ENCODE measurements at places on chromosomes 16 and 17.

DNA sequence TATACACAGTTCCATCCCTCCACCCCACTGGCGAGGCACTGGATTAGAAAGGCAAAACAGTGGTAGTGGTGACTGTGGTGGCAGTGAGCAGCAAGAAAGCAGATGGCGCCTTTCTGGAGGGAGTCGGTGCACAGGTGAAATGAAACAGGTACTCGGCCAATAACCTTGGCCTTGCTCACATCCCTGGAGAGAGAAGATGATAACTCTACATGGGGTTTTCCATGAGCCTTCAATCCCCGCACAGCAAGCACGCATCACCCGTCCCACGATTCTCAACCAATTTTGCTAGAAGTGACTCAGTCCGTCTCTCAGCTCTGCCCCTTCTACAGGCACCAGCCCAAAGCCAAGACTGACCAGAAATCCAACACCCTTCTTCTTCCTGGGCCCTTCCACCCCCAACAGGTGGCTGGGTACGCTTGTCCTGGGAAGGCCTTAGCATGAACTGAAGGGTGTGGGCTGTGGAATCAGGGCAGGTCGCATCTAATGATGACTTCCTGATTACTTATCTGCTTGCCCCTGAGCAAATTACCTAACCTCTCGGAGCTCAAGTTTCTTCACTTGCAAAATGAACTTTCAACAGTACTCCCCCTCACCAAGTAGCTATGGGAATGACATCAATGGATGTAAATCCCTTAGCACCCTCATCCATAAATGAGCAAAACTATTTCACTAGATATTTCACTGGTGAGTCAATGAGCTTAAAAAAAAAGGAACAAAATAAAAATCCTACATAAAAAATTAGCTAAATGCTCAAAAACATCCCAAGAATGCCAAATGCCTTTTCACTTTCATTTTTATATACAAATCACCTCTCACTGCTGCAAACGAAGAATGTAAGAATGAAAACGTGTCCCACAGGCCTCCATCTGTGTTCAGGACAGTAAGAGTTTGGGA is 18.0 kb downstream of the XPO6 start:
- H3K4me1 ChIP-seq: peaks cover 84% of the 10 kb centered on the region
- H3K27me3 ChIP-seq: no peaks in the 10 kb centered on the region
- peak overlapping the region; percentile 93 for H3K27ac ChIP-seq
- peak overlapping the region; percentile 72 for H3K4me3 ChIP-seq
- H3K36me3 ChIP-seq: peaks cover 21% of the 10 kb centered on the region

DNA sequence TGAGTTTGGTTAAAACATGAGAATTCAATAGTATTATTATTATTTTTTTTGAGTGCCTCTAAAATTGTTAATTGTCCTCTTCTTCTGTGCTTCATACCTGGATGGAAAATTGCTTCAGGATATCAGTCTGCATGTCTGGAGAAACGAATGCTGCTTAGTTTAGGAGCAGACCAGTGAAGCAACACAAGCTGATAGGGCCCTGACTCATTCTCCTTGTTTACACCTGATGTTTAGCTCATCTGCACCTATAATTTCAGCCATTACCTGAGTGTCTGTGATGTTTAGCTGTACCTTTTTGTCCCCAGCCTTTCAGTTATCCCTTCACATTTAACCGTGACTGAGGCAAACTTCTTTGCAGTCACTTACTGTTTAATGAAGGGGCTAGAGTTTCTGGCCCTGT is 14.8 kb downstream of the SNTB2 start:
- no peaks in the 10 kb centered on the region for H3K27me3 ChIP-seq
- peaks cover 58% of the 10 kb centered on the region for H3K4me1 ChIP-seq
- no peak overlapping the region for H3K4me3 ChIP-seq

DNA sequence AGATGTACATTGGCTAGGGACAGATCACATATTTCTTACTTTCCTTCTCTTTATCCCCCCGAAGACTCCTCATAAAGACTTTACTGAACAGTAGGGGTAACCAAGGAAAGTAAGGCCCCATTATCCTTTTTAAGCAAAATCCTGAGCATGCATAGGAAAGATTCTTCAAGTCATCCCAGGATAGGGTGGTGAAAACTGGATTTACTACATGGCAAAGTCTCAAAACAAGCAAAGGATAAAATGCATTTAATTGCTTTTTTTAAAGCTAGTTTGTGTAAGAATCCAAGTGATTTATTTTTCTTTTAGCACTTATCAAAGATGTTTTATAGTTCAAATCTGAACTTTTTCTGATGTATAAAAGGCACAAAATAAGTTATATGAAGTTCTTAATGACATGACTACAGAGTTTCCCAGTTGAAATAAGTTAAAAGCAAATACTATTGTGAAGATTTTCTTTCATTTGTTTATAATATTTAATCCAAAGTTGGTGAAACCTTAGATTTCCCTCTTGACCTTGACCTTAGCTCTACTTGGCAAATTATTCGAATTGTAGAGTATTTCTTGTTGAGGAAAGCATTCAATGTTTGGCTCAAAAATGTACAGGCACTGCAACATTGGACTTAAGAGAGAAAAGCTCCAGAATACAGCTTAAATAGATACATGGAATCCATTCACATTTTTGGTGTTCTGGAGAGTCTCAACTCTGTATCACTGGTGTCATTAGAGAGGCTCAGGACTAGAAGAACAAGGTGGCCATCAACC is 104.3 kb downstream of the ABCA8 start:
- no peak overlapping the region for H3K4me3 ChIP-seq
- no peaks in the 10 kb centered on the region for H3K27me3 ChIP-seq
- no peaks in the 10 kb centered on the region for H3K4me1 ChIP-seq
- H3K36me3 ChIP-seq: no peaks in the 10 kb centered on the region
- no peak for DNase-seq

- H3K27ac ChIP-seq: no peak overlapping the region
- H3K27me3 ChIP-seq: peaks cover 3% of the 10 kb centered on the region
- H3K4me1 ChIP-seq: peaks cover 23% of the 10 kb centered on the region
Measured at GRCh38 chr17:83149761-83150251, 70.4 kb downstream of the METRNL start.

DNA sequence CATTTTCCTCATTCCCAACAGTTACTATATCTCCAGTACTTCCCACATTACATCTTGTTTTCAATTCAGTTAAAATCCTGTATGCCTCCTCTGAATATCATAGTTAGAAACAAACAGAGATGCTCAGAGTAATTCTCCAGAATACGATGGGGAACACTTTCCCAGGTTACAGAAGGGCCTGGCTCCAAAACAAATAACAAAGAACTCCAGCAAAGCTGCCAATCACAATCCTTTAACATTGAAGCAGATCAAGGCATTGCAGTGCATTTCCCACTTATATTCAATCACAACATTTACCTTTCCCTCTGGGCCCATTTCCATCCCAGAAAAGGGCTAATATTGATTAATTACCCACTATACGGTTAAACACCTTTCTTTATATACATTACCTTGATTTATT is 29.4 kb upstream of the PMFBP1 start:
- peaks cover 36% of the 10 kb centered on the region for H3K4me1 ChIP-seq
- H3K4me3 ChIP-seq: no peak overlapping the region
- no peak overlapping the region for H3K27ac ChIP-seq

- DNase-seq: no peak
- H3K36me3 ChIP-seq: no peaks in the 10 kb centered on the region
- H3K4me1 ChIP-seq: peaks cover 21% of the 10 kb centered on the region
- H3K27ac ChIP-seq: 0 out of 2 replicates have a peak overlapping the region, but pooled peaks have one; percentile 36
- H3K27me3 ChIP-seq: no peaks in the 10 kb centered on the region
Measured at GRCh38 chr17:31534223-31534888, 142.9 kb downstream of the RAB11FIP4 start.

DNA sequence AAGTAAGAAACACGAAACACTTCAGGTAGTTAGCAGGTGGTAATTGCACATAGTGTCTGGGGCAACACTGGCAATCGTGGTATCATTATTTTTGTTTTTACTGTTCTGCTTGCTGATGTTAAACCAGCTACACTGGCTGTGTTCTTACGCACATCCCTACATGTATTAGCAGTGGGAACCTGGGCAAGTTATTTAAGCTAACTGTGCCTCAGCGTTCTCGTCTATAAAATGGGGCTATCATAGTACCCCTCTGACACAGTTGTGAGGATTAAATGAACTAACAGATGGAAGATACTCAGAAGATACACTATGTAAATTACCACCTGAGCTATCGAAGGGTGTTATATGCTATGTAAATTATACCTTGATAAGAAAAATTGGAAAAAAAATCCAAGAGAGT is 117.4 kb downstream of the SNX29 start:
- peaks cover 4% of the 10 kb centered on the region for H3K36me3 ChIP-seq
- peaks cover 58% of the 10 kb centered on the region for H3K4me1 ChIP-seq
- no peak overlapping the region for H3K27ac ChIP-seq
- no peak for DNase-seq
- H3K27me3 ChIP-seq: peaks cover 2% of the 10 kb centered on the region

DNA sequence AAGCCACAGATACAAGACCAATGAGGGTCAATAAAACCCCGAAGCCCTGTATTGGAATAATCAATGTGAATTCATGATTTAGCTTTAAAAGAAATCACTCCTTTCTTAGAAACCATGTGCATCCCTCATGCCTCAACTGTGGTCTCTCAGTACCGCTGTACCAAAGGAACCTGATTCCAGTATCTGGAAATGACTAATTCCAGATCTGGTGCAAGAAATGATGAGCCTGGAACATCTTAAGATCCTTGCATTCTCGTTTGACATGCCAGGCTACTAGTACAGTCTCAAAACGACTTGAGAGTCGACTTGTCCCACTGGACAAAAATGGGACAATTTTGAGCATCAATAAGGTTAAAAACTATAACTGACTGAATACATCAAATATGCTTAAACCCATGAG is 21.2 kb downstream of the USP31 start:
- H3K4me1 ChIP-seq: peaks cover 41% of the 10 kb centered on the region
- no peaks in the 10 kb centered on the region for H3K36me3 ChIP-seq
- no peak overlapping the region for H3K27ac ChIP-seq
- H3K4me3 ChIP-seq: no peak overlapping the region
- DNase-seq: no peak

DNA sequence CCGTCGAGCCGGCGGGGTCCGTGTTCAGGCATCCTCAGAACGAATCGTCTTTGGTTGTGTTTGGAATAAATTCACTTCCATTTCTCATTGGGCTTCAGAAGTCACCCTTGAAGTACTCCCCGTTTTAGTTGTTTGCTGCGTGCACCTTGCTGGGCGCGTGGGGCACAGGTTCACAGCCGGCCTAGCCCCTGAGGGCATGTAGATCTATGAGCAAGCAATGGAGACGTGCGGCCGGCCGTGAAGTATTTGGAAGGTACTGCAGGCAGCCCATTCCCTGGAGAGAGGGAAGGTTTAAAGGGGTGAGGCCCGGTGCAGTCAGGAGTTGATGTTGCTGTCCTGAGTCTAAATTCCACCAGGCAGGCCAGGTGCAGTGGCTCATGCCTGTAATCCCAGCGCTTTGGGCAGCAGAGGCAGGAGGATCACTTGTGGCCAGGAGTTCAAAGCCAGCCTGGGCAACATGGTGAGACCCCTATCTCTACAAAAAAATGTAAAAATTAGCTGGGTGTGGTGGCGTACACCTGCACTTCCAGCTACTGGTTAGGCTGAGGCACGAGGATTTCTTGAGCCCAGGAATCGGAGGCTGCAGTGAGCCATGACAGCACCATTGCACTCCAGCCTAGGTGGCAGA is 714 bp downstream of the ACSF3 start:
- peak overlapping the region; percentile 99 for H3K4me3 ChIP-seq
- H3K27me3 ChIP-seq: peaks cover 20% of the 10 kb centered on the region
- H3K36me3 ChIP-seq: no peaks in the 10 kb centered on the region
- H3K4me1 ChIP-seq: peaks cover 14% of the 10 kb centered on the region
- peak overlapping the region; percentile 84 for H3K27ac ChIP-seq

- no peak overlapping the region for H3K27ac ChIP-seq
- H3K4me3 ChIP-seq: no peak overlapping the region
- DNase-seq: no peak
- peaks cover 24% of the 10 kb centered on the region for H3K4me1 ChIP-seq
Measured at GRCh38 chr17:55319933-55320593, 55.3 kb downstream of the HLF start.

DNA sequence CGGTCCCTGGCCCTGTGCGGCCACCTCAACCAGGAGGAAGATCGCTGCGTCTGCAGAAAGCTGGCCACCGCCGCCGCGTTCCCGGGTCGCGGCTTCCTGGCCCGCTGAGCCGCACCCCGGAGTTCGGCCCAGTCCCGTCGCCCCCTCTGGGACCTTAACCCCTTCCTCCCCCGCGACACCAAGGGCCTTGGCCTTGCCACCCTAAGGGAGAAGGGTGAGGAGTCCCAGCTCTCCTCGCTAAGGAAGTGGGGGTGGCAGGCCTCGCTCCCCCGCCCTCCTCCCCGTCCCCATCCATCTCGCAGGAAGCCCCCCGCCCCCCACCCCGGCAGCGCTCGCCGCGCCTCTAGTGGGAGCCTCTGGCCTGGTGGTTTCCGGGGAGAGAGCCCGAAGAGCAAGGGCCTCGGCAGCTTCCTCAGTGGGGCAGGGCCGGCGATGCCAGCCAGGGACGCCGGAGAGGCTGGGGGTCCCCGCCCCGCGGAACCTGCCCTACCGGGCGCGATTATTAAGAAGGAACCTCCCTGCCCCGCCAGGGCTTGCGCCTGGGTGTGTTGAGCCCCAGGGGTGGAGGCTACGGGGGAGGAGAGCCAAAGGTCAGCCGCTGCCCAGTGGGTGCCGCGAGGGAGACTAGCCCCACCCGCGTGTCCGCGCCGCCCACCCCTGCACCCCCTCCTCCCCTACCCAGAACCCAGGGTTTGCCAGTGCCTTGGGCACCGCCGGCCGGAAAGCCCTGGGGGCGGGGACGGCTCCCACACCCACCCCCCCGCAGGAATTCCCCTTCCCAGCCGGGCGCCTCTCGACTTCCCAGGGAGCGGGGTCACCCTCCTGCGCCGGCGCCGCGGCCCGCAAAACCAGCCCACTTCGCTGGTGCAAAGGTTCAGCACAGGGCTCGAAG is 6.8 kb downstream of the CBX4 start:
- peaks cover 4% of the 10 kb centered on the region for H3K27me3 ChIP-seq
- H3K36me3 ChIP-seq: peaks cover 5% of the 10 kb centered on the region
- H3K4me3 ChIP-seq: no peak overlapping the region
- DNase-seq: no peak
- peaks cover 6% of the 10 kb centered on the region for H3K4me1 ChIP-seq
- H3K27ac ChIP-seq: no peak overlapping the region

- H3K4me3 ChIP-seq: no peak overlapping the region
- DNase-seq: no peak
- H3K27ac ChIP-seq: no peak overlapping the region
- H3K27me3 ChIP-seq: no peaks in the 10 kb centered on the region
Measured at GRCh38 chr16:76235025-76235424, 42.2 kb upstream of the CNTNAP4 start.

DNA sequence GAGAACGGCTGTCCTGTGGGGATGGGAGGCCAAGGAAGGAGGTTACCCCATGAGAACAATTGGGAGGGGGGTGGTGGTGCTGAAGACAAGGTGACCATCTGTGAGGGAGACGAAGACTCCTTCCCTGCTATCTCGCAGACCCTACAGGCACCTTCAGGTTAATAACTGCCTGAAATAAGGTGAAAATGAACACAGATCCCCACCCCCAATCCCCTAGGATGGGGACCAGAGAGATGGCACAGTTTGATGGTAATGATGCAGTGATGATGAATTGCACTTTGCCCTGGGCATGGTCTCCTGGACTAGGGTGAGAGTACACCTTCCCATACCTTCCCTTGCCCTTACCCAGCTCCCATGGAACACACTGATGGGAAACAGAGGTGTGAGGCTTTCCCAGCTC is 1.4 kb upstream of the NAE1 start:
- peaks cover 10% of the 10 kb centered on the region for H3K27me3 ChIP-seq
- no peak for DNase-seq
- peaks cover 32% of the 10 kb centered on the region for H3K4me1 ChIP-seq

- H3K27ac ChIP-seq: no peak overlapping the region
- no peaks in the 10 kb centered on the region for H3K36me3 ChIP-seq
- H3K27me3 ChIP-seq: peaks cover 14% of the 10 kb centered on the region
- DNase-seq: no peak
- H3K4me1 ChIP-seq: peaks cover 25% of the 10 kb centered on the region
Measured at GRCh38 chr17:37706446-37706845, 38.4 kb downstream of the HNF1B start.

Data from HFFc6 (cell line).